NCI-H82 (cell line): ENCODE measurements at places on chromosomes 5 and 9.

GRCh38 chr5:140317859-140318258, 15.0 kb upstream of the PFDN1 start:
- DNase-seq, result no peak

- DNase-seq, result no peak
Observed at GRCh38 chr5:41951224-41951623, 26.1 kb downstream of the FBXO4 start.

DNA sequence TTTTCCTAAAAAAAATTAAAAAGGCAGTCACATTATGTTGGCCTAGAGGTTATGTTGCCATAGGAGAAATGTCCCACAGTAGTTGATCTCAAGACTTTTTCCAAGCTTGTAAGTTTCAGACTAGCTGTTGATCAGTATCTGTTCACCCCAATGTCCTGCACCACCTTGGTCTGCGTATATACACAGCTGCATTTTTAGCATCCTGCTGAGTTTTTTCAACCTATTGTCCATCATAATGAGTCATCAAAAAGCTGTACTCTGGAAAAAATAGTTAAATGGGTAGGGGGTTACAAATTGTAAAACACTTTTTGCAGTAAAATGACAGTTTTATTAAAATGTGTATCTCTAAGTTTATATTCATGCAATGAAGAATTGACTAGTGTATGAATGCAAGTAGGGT, 53.2 kb upstream of the TMEM171 start:
- no peak for DNase-seq

- peak; percentile 31 for DNase-seq
Observed at GRCh38 chr9:20200581-20200980, 411.7 kb upstream of the SLC24A2 start.

- DNase-seq, result no peak
Observed at GRCh38 chr9:2151171-2151570, 136.0 kb downstream of the SMARCA2 start.

DNA sequence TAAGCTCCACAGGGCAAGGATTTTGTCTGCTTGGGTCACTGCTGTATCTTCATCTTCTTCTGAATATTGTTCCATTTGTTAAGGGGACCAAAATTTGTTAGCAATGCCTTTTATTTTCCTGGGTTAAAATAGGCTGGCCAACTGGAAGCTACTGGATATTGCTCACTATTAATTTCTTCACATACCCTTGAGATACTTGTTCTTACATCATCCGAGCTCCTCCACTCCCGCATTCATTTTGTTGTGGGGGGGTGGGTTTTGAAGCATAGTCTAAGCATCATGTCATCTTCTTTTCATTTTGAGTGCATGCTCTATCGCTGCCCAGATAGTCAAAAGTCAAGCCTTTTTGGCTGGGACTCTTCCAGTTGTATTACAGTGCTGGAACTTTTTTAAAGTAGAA, 42.5 kb upstream of the PIK3R1 start:
- DNase-seq, result no peak

DNA sequence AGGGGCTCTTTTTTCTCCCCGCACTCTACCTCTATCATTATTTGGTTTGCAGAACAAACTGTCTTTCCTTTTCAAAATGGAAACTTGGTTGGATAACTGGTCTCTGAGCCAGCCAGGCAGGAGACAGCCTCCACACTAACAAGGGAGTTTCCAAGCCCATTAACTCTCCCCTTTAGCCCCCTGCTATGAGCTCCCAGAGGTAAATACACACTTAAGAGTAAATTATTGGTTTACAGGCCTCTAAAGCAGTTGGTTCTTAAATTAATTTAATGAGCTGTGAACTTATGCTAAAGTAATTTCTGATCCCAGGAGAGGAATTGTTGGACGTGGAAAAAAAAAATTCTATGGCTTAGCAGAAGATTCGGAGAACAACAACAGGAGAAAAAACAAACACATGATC, 30.3 kb downstream of the EPB41L4A start:
- peak; percentile 63 for DNase-seq

DNA sequence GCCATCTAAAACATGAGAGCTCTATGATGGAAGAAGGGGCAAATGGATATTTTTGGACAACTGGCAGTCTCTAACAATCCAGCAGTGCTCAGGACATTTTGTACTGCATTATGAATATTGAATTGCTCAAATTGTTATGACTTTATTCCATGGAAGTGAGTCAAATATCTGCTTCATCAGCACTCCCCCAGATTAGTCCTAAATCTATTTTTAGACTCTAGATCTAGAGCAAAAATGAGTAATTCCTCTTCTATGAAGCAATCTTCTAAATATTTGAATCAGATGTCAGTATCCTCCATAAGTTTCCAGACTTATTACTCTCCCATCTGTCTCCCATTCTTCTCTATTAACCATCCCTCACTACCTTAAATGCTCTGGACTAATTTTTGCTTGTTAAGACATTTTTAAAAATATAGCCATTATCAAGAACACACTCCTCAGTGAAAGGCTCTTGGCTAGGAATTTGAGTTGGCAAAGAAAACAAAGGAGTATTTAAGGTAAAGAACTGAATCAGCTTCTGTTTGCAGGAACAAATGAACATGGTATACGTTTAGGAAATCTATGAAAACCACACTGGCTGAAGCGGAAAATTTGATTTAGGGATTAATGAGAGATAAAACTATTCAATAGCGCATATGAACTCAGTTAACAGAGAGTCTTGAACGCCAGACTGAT, 300.9 kb downstream of the MCTP1 start:
- no peak for DNase-seq
